ENCODE measurements at places on chromosomes 13 and 19.
A peak's percentile ranks its signal among the peaks of the same experiment; 100 is the strongest.

DNA sequence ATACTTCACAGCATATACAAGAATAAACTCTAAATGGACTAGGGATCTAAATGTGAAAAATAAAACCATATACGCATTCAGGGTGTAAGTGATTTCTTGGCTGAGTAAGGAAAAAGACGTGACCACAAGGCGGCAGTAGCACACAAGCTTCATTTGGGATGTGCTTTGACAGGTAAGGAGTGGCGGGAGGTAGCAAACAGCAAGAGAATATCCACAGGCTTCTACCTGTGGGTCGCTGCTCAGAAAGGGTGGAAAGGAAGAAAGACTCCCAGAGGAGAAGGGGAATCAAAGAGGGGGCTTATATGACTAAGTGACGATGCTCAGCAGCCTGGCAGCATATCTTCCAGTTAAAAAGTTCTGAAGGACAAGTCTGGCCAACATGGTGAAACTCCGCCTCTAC lies 2.5 kb upstream of the ZNF121 start:
- DNase-seq: peak; percentile 83

- no peak for DNase-seq
These were observed 43.7 kb downstream of the ZNF557 start for GRCh38 chr19:7113233-7113632.

GRCh38 chr19:30393046-30393445 lies 20.9 kb downstream of the ZNF536 start:
- no peak for DNase-seq

- DNase-seq: no peak
These were observed 24.5 kb downstream of the TEX101 start for GRCh38 chr19:43439032-43439708.

DNA sequence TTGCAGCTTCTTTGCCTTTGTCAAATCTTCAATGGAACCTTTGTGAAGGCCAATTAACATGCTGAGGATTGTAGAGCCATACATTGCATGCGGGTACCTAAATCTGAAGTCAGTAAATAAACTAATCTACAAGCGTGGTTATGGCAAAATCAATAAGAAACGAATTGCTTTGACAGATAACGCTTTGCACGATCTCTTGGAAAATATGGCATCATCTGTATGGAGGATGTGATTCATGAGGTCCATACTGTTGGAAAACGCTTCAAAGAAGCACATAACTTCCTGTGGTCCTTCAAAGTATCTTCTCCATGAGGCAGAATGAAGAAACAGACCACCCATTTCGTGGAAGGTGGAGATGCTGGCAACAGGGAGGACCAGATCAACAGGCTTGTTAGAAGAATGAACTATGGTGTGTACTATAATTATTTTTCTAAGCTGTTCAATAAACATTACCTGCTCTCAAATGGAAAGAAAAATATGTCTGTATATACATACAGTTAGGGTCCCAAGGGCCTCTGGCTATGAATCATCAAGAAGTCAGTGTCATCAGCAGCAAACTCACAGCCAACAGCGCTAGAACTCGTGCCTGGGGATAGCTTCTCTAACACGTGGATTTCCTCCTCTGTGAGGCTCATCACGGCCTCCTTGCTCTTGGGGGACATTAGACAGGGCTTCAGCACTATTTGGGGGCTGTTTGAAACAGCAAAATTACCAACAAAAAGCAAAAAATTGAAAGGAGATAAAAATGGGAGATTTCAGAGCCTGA lies 2.9 kb upstream of the CD70 start:
- DNase-seq: no peak

- no peak for DNase-seq
These were observed 3.0 kb downstream of the TTYH1 start for GRCh38 chr19:54418030-54418929.

DNA sequence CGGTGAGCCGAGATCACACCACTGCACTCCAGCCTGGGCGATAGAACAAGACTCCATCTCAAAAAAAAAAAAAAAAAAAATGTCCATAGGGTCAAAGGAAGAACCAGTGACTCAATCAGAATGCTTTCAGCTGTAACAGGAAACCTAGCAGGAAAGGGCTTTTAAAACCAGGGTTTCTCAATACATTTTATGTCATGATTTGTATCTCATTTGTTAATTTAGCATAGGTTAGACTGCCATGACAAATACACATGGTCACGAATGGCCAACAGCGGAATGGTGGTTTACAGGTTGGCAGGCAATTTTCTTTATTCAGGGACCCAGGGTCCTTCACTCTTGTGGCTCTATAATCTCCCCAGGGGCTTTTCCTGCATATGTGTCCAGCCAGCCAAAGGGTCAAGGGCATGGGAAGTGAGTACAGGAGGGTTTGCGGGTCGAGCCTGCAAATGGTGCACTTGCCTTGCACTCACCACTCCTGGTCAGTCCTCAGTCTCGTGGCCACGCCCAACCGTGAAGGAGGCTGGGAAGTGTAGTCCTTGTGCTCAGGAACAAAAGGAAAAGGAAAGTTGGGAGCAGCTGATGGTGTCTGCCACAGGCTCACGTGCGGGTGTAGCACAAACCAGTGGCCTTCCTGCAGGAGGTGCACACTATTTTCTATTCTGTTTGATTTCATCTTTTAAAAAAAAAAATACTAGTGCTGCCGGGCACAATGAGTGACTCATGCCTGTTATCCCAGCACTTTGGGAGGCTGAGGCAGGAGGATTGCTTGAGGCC lies 14.8 kb downstream of the DHX34 start:
- peak; percentile 42 for DNase-seq

GRCh38 chr13:99805361-99805760 lies 166.2 kb downstream of the ZIC5 start:
- peak; percentile 66 for DNase-seq

DNA sequence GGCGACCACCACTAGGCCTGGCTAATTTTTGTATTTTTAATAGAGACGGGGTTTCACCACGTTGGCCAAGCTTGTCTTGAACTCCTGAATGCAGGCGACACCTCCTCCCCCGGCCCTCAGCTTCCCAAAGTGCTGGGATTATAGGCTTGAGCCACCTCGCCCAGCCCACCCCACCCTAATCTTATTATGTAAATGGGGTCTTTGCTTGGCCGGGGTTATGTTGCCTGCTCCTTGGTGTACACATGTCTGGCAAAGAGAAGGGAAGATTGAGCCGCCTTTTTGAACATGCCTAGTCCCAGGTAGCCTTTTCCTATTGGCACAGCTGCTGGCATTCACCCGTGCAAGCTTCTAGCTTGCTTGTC lies 106.8 kb downstream of the KCTD15 start:
- no peak for DNase-seq

DNA sequence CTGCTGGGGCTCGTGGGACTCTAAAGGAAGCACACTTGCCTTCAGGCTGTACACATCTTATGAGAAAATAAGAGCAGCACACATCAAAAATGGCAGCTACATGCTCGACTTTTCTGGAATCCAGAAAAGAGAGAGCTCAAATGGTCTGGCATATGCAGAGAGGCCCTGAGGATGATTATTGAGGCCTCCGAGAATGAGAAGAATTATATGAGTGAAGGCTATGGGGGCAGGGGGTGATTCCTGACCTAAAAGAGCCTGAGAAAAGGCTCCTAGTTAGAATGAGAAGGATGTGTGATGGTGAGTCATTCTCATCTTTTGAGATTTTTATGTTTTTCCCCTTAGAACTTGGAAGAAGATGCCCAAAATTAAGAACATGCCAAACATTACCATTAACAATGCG lies 97.1 kb downstream of the HSPH1 start:
- DNase-seq: no peak

- no peak for DNase-seq
These were observed 3.8 kb downstream of the APC2 start for GRCh38 chr19:1453525-1454364.

GRCh38 chr19:46131485-46132143 lies 7.1 kb upstream of the IGFL3 start:
- no peak for DNase-seq

- DNase-seq: peak; percentile 84
These were observed 3.9 kb upstream of the ZNF135 start for GRCh38 chr19:58054901-58055874.
